ENCODE measurements at places on chromosomes 5 and 9. TPM values are rescaled to one million over a fixed set of nuclear protein-coding genes. Genes with fewer than 3 reads are reported as not detected.

DNA sequence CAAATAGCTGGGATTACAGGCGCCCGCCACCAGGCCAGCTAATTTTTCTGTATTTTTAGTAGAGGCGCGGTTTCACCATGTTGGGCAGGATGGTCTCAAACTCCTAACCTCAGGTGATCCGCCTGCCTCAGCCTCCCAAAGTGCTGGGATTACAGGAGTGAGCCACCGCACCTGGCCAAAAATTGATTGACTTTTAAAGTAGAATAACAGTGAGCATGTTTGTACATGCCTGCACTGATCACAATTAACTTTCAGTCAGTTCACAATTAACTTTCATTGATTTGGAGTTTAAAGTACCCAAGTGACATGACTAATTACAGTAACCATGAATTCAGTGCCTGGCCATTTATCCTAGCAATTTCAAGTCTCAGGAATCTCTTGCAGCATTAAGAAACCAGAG is 61.3 kb downstream of the ANKH start:
- no peak for DNase-seq

DNA sequence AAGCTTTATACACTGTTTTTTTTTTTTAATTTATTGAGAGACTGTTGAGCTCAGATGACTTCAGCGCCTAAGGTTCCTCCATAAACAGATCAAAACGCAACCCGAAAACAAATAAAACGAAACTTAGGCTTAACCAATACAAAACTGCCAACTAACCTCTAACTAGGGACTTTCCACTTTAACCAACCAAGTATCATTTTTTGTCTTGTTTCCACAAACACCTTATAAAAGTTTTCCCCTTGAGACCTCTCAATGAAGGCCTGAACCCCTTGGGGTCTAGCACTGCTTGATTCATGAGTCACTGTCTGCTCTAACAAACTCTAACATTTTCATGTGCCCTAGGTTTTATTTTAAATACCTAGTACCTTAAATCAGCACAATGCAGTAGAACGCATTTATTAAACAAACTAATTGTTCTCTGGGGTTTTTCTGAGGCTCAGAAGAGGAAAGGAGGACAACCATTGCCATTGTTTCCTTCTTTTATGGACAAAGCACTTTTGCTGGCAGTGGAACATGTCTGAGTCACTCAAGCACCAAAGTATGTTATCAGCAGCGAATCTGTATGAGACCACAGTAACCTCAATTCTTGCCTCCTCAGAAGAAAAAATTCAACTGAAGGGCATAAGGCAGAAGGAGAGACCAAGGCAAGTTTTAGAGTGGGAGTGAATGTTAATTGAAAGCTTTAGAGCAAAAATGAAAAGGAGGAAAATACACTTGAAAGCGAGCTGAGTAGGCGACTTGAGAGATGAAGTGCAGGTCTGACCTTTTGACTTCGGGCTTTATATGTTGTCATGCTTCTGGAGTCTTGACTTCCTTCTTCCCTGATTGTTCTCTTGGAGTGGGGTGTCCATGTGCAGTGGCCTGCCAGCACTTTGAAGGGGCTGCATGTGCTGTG is 97.7 kb upstream of the HCN1 start:
- DNase-seq, result no peak

The TXNDC8 gene
- total RNA-seq, result not detected

- DNase-seq, result no peak
Observed at GRCh38 chr9:76649894-76650293, 114.3 kb upstream of the PCA3 start.

GRCh38 chr9:132679946-132680625 is 9.8 kb downstream of the GTF3C4 start:
- DNase-seq, result no peak

DNA sequence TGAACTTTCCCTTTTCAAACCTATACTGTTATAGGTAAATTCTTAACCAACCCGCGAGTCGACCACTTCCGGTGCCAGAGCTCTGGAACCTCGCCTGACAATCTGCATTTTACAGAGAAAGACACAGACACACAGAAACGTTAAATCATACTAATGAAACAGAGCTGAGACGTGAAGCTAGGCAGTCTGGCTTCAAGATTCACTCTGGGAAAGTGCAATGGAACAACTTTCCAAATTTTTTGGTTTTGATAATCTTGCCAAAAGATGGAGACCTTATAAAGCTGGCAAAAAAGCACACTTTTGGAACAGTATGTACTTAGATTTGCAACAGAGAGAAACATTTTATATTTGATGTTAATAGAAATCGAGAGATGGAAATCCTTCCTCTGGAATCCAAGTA is 15.9 kb upstream of the WNT8A start:
- DNase-seq, result no peak

The SPINK13 gene
- total RNA-seq, result not detected

The ORM2 gene
- total RNA-seq, result 2.2 TPM

Data from upper lobe of left lung (tissue), 6 donors.